ENCODE measurements at places on chromosomes 16 and 17.

DNA sequence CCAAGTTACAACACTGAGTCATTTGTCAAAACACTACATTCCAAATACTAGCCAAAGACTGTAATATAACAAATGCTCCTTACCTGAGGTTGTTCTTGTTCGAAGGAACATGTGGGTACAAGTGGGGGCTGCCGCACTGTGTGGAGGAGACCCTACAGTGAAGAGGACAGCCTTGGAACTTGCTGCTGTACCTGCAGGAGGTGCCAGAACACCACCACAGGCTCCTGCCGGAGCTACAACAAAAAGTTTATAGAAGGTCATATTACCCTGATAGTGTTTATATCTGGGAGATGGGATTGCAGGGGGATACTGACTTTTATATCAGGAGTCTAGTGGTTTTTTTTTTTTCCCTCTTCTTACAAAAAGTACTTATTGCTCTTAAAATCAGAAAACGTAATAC, 37.8 kb upstream of the ALDH3A1 start:
- DNase-seq = no peak

DNA sequence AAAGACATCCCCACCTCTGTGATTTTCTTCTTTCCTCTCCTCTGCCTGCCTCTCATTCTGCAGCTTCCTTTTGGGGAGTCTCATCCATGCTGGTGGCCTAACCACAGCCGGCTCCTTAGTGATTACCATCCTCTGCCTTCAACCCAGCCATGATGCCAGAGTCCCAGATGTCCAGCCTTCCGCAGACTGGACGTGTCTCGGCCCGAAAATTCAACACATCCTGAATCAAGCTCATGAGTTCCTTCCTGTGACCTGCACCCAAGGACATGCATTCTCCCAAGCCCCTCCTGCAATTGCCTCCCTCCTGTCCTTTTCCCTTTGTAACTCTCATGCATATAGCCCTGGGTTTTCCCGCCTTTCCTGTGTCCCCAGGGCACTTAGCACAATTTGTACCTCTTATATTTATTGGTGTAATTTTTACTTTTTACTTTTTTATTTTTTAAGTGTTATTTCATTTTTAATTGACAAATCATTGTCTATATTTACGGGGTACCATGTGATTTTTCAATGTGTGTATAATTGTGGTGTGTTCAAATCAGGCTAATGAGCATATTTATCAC, 1.2 kb upstream of the SLC13A5 start:
- DNase-seq = no peak

GRCh38 chr17:43608313-43608712, 53.4 kb downstream of the MEOX1 start:
- no peak for DNase-seq

GRCh38 chr16:12092544-12092921, 116.0 kb downstream of the SNX29 start:
- DNase-seq = no peak

DNA sequence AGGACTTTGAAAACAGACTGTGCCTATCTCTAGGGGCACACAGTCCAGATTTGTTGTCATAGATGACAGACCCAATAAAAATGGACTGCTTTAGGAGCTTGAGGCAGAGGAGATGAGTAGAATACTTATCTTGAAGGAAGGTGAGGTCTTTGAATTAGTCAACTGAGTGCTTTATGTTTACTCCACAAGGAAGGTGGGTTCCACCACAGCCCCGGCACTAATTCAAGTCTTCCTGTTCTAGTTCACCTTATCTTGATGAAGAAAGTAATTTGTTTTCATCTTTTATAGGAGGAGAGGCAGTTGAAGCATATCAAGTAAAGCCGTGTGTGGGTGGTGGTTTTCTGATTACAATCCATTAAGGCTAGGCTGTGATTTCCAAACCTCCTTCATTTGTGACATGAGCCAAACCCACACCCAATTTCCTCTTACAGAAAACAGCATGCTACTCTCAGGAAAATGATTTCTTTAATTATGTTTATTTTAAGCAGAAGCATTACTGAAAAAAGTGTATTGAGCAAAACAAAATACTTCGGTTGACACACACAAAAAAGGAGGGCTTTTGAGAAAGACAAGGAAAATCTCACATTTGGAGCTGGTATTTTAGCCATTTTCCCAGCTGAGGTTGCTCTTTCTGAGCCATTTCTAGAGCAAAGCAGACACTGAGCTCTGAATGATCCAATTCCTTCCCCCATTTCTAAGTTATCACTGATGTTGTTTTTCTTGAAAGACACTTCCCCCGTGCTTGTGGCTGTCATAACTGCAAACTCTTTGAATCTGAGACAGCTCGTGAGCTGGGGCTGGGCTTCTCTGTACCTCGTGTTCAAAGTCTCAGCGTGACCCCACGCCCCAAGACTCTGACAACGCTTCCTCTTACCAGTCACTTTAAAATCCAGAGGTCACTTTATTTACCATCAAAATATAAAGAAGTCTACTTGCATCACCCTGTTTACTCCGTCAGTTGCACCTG, 35.4 kb downstream of the CDRT15 start:
- DNase-seq = no peak
